ENCODE measurements at places on chromosomes 2 and 18.

- DNase-seq = no peak
Measured at GRCh38 chr2:85648619-85649018, 19.4 kb downstream of the SFTPB start.

DNA sequence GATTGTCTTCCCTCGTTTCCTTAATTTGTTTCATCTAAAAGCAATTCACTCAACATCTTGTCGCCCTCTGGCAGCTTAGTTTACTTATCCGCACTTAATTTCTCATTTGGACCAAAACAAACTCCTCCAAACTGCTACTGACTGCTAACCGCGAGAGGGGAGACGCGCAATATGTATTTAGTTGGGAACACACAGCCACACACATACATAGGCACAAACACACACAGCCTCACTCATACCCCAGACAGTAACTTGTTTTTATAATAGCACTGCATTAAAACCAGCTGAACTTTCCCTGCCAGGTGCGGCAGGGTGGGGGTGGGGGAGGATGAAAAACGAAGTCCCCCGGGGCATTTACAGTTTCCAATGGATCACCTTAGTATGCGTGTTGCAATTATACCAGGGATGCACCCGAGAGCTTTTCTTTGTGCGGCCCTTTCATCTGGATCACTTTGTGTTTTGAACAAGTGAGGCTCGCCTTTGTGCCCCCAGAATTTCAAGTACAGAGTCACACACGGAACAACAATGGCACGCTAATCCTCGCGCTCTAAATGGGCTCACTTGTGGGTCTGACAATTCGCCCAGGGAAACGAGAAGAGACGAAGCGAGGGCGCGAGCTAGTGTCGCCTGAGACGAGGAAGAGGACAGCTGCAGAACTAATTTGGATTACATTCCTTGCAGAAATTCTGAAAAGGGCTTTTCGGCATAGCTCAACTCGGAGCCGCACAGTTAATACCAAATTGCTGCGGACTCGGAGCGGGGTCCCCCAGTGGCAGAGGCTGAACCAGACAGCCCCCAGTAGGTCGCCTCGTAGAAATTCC is 2.4 kb downstream of the ERBB4 start:
- DNase-seq = no peak

DNA sequence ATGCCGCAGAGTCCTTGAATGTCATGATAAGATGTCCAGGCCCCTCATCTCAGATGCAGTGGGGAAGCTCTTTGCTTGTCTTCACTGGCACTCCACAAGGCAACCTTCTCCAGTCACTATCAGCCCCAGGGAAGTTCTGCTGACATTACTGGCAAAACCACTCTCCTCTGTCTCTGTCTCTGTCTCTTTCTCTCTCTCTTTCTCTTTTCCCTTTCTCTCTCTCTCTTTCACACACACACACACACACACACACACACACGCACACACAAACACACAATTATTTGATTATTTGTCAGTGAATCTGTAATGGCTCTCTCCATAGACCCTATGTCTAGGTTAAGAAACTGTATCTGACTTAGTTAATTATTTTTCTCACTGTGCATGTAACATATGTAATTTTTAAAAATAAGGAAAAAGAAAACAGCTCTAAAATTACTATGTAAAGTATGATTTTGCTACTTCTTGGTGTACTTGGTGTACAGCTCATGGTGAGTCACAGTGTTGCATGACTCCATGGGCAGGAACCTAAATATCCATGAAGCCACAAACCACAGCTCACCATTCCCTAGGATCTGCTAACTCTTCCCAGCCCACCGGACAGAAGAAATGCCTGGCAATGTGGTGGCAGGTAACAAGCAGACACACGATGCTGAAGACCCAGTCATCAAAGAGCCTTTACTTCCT is 594.9 kb upstream of the ID2 start:
- no peak for DNase-seq

DNA sequence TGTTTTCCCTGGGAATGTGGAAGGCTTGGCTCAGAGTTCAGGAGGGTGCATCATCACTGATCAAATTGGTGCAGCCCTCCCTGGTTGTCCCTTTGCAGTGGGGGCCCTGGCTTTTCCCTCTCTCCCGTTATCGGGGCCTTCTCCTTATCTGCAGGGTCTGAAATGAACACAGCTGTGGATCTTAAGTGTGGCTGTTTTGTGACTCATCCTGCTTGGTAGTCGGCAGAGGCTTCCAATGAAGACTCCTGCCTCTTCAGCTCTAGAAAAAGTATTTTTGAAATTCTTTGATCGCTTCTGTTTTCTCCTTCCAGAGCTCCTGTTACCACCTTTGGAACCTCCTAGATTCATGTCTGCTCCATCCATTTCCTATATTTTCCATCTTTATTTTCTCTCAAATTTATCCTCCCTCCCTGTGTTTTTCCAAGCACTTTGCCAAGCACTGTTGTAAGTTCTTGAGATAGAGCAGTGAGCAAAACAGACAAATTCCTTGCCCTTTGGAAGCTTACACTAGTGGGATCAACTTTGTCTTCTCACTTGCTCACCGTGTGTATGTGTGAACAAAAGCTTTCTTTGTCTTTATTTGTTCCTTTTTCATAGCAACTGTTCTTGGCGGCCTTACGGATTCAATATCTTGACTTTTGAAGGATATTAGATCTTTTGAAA is 45.7 kb downstream of the RALB start:
- DNase-seq = no peak

- DNase-seq = peak; percentile 85
Measured at GRCh38 chr2:46179037-46179621, 118.1 kb upstream of the EPAS1 start.

DNA sequence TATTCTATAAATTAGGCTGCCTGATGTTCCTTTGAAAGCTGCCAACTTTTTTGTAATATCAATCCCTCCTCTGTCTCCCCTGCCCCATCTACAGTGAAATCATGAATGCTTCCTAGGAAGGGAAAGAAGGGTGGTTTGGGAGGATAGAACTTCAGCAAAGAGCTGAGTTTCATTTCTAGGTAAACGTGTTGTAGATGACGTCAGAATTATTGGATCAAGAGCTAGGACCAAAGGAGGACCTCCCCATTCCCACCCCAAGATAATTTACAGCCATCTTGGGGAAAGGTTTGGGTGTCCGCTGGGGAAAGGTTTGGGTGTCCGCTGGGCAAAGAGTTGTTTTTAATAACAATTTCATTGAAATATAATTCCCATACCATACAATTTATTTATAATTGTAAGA is 11.2 kb upstream of the ANKRD53 start:
- peak; percentile 1 for DNase-seq

DNA sequence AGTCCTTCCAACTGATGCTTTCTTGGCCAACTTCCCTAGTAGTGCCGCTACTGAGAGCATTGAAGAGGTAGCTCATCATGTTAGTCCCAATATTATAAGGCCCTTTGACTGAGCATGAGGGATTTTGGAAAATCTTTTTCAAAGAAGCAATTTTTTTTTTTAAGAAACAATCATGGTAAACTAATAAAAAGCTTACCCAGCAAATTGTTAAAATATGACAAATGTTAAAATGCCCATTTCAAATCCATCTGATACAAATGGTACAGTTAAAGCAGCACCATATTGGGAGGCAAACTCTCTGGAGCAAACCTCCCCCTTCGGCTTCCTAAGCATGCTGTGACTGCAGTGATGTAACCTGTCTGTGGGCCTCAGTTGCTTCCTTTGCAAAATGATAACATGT is 135.6 kb downstream of the RTN4 start:
- DNase-seq = no peak

- DNase-seq = no peak
Measured at GRCh38 chr2:200453142-200453852, 56.6 kb downstream of the KCTD18 start.

GRCh38 chr18:11183637-11184036 is 34.3 kb upstream of the PIEZO2 start:
- DNase-seq = no peak

DNA sequence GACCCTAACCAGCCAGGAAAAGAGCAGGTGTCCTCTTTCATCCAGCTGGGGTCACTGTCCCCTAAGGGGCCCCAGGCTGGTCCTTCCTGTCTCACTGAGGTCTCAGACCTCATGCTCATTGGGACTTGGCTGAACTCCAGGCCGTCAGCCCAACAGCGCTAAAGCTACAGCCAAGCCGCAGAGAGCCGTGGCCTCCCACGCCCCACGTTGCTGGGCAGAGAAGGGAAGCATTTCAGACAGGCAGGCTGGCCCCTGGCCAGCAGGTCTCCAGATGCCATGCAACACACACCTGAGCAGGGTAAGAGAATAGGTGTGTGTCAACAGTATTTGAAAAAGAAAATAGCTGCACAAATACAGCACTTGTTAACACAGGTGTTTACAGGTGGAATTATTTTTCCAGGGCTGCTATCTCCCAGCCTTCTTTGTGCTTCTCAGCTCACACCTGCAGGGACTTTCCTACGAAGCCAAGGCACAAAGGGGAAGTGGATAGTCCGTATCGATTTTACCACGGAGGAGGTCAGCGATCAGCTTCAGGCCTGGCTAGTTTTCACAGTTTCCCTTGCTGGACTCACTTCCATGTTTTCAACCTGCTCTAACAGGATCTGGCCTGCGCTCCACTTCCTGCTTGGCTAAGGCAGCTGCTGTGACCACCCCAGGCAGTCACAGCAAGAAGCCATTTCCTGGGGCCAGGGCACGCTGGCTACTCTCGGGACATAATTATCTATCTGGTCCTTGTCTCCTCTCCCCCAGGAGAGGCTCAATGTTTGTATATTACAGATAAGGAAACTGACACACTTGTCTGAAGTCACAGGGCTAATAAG is 156.1 kb upstream of the ID2 start:
- DNase-seq = peak; percentile 32

DNA sequence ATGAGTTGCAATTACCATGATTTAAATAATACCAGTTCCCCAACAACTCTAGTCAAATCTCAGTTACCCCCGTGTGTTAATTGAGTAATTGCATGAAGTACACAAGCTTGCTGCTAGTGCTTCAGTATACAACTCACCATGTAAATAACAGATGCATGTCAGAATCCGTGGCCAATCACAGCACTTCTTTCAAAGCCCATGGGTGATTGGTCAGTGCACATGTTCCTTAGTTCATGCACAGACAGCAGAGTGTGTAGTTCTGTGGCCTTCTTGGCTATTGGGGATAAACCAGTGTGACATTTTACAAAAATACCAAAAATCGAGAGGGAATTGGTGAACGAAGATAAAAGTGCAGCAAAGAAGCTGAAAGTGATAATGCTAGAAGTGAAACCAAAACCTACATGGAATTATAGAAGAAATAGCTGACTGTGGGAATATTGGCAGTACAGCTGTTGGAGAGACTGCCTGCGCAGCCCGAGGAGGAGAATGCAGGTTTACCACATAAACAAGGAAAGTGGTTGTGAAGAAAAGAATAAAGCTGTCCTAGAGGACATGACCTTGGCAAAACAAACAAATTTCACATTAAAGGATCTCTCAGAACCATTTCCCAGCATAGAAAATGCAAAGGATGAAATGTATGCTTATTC is 59.4 kb downstream of the NEDD4L start:
- no peak for DNase-seq

- no peak for DNase-seq
Measured at GRCh38 chr2:239966029-239966852, 58.9 kb downstream of the NDUFA10 start.

DNA sequence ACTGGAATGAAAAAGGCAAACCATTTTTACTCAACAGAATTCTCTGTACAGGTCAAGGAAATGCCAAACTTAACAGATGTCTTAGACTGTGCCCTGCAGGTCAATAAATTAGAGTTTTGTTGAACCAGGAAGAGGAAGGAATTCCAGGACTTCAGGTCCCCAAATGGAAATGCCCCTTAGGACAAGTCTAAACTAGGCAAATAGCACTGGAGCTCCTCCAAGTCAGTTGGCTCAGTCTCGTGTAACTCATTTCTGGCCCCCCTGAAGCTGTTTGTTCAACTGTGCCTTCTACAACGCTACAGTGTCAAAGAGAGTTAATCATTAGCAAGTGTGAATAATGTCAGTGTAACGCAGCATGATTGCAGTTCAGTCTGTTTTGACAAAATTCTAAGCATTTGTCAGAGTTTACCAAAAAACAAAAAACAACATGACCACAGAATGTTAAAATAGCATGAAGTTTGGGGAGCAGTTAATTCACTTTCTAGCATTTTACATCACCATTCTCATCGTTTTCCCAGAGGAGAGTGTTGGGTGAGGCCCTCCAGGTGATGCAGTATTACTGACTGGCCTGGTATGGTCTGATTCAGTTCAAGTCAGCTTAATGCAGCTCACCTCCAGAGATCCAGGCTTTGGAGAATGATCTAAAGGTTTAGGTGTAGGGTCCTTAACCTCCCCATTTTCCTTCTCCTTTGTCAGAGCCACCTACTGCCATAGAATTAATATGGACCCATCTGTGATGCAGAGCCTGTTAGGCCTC is 108.1 kb downstream of the AQP4 start:
- no peak for DNase-seq

- peak; percentile 50 for DNase-seq
Measured at GRCh38 chr2:79887747-79888374, 375.0 kb downstream of the CTNNA2 start.
